ENCODE measurements at places on chromosomes 7 and 10. TPM values are rescaled to one million over a fixed set of nuclear protein-coding genes. Genes with fewer than 3 reads are reported as not detected.

- DNase-seq, result no peak
Observed at GRCh38 chr10:5381187-5381586, 16.4 kb downstream of the UCN3 start.

DNA sequence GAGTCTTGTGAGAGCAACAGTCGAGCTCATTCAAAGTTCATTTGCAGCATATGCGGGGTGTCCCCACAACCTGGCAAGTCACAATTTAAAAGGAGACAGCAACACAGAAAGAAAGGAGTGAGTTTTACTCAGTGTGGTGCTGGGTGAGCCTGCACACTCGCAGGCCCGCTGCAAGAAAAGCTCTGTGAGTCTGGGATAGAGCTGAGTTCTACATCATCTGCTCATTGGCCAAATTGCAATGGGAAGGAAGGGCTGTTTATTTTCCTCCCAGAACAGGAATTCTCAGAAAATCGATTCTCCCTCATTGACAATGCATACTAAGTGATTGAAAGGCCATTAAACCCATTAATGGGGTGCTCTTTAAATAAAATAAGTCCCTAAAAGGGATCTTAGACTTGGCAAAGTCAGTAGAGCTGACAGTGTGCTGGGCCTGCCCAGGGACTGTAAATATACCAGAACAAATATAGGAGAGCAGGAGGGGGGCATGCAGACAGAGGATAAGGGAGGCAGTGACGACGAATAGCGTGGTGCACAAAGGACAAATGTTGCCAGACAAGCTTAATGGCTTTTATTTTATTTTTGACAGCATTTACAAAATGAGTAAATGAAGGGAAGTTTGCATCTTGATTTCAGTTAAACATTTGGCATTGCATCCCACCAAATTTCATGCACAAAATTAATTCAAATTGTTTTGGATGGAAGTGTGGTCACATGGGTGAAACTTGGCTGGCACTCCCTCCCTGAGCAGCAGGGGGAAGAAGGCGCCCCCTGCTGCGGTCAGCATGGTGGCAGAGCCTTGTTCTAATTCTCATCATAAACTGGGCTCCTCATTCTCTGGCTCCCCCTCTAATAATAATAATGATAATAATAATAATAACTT is 215.7 kb downstream of the SNX10 start:
- DNase-seq, result no peak

GRCh38 chr7:70645876-70646351 is 486.0 kb upstream of the GALNT17 start:
- no peak for DNase-seq

DNA sequence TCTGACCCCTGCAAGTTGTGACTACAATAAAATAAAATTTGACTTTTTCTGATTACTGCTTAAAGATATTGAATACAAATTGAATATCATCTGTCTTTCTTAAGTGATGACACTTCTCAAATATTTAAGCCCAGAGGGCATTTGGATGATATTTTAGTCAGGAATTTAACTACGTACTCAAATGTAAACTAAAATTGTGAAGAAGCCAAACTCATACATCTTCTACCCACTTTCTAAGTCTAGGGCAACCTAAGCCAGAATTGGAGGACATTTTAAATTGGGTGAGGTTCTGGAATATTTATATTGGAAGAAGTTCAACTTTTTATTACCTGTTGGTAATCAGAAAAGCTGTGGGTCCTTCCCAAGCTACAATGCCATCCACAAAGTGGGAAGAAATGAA is 149.1 kb upstream of the WDR11 start:
- DNase-seq, result no peak

- DNase-seq, result no peak
Observed at GRCh38 chr10:116465546-116465945, 37.9 kb downstream of the PNLIPRP3 start.

CD36 gene
- not detected for total RNA-seq

DNA sequence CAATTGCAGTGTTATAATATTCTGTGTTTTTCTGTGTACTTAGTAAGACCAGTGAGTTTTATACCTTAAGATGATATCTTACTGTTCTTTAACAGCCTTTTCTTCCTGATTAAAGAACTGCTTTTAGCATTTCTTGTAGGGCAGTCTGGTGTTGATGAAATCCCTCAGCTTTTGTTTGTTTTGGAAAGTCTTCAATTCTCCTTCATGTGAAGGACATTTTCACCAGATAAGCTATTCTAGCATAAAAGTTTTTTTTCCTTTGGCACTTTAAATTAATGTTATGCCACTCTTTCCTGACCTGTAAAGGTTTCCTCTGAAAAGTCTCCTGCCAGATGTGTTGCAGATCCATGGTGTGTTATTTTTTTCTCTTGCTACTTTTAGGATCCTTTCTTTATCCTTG is 1059.8 kb downstream of the LRMDA start:
- DNase-seq, result no peak

GRCh38 chr10:11535346-11535959 is 76.0 kb downstream of the USP6NL start:
- no peak for DNase-seq

VSIR gene
- total RNA-seq, result 0.04 TPM

CALHM1 gene
- not detected for total RNA-seq

BAIAP2L1 gene
- 16.6 TPM for total RNA-seq

THSD7A gene
- total RNA-seq, result 0.69 TPM

DNA sequence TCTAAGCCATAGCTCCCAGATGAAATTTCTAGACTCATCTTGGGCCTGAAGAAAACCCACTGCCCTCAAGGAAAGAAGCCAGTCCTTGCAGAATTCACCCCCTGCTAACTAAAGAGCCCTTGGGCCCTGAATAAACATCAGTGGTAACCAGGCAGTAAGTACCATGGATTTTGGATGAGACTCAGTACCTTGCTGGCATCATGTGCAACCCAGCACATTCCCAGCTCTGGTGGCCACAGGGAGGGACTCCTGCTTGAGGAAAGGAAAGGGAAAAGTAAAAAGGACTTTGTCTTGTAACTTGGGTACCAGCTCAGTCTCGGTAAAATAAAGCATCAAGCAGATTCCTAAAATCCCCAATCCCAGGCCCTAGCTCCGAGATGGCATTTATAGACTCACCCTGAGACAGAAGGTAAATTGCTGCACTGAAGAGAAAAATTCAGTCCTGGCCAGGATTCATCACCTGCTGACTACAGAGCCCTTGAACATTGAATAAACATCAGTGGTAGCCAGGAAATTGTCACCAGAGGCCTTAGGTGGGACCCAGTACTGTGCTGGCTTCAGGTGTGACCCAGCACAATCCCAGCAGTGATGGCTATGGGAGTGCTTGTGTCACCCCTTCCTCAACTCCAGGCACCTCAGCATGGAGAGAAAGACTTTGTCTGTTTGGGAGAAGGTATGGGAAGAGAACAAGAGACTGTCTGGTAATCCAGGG is 31.2 kb upstream of the SFTPD start:
- DNase-seq, result no peak

- no peak for DNase-seq
Observed at GRCh38 chr7:28116041-28116440, 64.6 kb downstream of the JAZF1 start.

DNA sequence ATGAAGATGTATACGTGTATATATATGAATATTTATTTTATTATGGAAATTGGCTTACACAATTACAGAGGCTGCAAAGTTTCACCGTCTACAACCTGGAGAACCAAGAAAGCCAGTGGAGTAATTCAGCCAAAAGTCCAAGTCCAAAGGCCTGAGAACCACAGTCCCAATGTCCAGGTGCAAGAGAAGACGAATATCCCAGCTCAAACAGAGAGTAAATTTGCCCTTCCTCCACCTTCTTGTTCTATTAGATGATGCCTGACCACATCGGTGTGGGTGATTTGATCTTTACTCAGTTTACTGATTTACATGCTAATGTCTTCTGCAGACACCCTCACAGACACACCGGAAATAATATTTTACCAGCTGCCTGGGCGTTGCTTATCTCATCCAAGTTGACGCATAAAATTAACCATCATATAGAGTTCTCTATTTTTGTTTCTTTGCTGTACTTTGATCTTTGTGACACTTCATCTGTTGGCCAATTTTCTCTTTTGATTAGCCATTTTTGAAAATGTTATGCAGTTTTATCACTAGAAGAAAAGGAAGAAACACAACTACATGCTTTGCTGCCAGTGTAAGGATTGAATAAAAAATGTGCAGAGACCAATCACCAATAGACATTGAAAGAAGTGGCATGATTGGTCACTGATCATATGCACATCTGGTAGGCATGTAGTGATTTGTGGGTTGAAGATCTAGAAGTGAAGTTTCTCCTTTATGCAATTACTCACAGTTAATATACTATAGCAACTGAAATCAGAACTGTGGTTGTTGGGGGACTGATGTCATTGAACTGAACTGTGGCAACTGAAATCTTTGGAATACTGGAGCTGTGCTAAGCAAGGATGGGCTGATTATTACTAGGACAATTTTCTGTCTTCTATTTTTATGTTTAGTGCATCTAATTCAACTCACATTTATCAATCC is 68.5 kb downstream of the EPDR1 start:
- no peak for DNase-seq

DNA sequence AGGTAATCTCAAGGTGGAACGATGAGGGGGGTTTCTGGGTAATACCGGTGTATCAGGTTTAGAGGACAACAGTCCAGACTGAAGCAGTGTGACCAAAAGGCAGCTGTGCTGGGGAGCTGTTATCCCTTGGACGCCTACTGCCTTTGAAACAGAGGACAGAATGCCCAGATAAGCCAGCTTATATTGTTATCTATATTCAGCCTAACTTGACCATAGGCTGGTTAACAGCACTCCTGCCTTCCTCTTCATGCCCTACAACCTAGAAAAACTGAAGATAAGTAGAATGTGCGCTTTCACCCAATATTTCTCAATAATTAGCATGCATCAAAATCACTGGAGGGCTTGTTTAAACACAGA is 44.9 kb downstream of the IL6 start:
- no peak for DNase-seq

- DNase-seq, result peak; percentile 97
Observed at GRCh38 chr10:89251409-89252224, at the start of gene LIPA. Gene LIPA, minus strand, starts transcription at chr10:89251775. Its CDS starts 4,127 bp downstream, at chr10:89247648.

DNA sequence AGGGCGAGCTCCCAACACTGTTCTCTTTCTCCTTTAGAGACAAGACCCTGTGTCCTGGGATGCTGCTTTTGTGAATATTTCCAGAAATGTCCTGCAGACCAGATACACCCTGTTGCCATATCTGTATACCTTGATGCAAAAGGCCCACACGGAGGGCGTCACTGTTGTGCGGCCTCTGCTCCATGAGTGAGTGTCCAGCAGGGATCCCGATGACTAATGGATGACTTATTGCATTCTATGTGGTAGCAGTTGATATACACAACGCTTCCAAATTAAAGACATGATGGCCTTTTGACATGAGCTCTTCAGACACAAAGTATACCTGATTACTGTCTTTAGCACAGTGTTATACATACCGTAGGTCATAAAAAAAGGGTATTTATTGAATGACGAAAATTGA is 45.0 kb upstream of the MGAM2 start:
- DNase-seq, result no peak

PRSS1 gene
- total RNA-seq, result 0.96 TPM

AGAP5 gene
- 6.0 TPM for total RNA-seq

- DNase-seq, result no peak
Observed at GRCh38 chr10:17650416-17650815, 6.5 kb downstream of the STAM start.

Data from H7 (cell line).